ENCODE measurements at places on chromosomes 16 and 17.
A peak's percentile ranks its signal among the peaks of the same experiment; 100 is the strongest.

GRCh38 chr16:4767872-4768548 is 1.0 kb upstream of the ZNF500 start:
- no peak for DNase-seq

DNA sequence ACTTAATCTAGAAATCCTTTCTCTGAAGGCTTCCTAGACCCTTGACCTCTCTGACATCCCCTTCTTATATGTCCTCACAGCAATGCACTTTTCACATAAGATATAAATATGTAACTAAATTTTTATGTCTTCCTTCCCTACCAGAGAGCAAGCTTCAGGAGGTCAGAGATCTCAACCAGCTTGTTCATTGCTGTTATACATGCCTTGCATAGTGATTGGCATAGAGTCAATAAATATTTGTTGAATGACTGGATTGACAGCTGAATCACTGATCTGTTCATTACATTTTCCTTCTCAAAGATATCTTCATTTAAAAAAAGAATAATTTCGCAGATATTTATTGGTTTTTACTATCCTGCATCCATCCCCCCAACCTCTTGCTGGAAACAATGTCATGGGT is 29.5 kb downstream of the HYDIN start:
- no peak for DNase-seq

GRCh38 chr17:7307686-7308624 is 527 bp downstream of the EIF5A start:
- DNase-seq, result peak; percentile 77

DNA sequence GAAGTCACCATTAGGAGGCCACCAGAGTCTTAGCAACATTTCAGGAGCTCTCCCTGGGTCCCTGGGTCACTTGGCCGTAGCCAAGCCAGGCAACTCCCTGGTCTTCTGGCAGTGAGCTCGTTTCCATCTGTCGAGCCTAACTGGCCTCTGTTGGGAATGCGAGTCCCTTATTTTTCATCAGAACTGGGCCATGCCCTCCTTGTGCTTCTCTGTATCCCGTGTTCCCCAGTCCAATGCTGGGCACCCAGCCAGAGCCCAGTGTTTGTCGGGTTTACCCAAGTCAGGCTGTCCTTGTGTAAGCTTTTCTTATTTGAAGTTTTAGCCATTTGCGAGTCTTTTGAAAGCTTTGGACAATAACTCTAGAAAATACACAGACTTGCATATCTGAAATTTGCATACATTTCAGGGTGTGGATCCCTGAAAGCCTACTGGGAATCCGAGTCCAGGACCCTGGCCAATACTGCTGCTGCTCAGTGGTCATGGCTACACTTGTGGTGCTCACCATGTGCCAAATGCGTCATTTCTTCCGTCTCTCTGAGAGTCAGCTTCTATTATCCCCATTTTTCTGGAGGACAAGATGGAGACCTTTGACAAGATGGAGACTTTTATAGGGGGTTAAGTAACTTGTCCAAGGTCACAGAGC is 81.6 kb upstream of the LGALS9 start:
- DNase-seq, result no peak

DNA sequence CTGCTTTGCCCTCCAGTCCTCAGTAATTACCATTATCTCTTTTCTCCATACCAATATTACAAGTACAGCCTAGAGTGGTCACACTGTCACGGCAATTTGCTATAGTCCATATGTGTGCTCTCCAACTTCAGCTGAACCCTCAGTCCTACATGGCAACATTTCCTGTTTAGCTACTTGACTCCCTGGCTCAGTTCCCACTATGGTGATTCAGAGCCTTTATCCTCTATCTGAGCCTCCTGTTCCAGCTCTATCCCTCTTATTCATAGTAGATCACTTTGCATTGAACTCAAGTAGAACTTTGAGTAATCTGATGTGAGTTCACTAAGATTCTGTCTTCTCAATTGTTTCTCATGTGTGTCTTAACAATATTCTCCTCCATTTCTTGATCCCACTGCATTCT is 43.7 kb upstream of the GOSR1 start:
- DNase-seq, result peak; percentile 9

All from hematopoietic multipotent progenitor cell treated with erythropoietin and hydrocortisone succinate and interleukin-3 and kit ligand, for 17 days (in vitro differentiated cells).